ENCODE measurements at places on chromosomes 12 and 14. TPM values are rescaled to one million over a fixed set of nuclear protein-coding genes. Genes with fewer than 3 reads are reported as not detected.

- DNase-seq, result no peak
Measured at GRCh38 chr14:23828001-23828400, 125.6 kb upstream of the DHRS4 start.

- no peak for DNase-seq
Measured at GRCh38 chr14:61179796-61180398, 101.2 kb downstream of the TMEM30B start.

RAB3IP gene
- 76.6 TPM for polyA plus RNA-seq

DNA sequence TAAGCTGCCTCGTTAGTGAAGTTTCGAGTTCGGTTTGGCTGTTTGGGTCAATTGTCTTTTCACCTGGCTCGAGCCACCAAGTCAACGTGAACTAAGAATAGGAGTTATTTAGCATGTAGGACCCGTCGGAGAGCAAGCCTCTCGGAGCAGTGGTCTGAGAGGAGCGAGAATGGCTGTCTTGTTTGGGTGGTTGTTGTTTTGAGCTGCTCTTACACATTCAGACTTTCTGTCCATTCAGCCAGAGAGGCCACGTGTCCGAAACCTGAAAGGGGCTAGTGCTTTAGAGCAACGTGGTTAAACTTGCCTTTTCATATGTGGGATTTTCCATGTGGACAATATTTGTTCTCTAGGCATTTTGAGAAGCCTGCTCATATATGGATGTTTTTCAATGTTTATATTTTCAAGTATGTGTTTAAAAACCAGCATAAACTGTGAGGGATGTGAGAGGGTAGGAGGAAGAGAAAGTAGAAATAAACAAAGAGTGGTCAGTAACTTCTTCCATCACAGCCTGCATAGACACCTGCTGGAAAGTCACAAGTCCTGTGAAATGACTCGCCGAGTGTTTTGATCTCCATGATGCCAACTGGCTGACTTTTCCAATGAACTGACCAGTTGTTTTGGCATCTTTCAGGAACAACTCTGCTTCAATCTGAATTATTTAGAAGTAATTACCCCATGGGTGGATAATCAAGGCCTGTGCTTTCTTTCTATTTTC, 221.0 kb downstream of the ASCL1 start:
- DNase-seq, result no peak
